ENCODE measurements at places on chromosomes 6 and 20.

- DNase-seq, result no peak
These were observed 71.6 kb upstream of the TNFAIP3 start for GRCh38 chr6:137795501-137795900.

DNA sequence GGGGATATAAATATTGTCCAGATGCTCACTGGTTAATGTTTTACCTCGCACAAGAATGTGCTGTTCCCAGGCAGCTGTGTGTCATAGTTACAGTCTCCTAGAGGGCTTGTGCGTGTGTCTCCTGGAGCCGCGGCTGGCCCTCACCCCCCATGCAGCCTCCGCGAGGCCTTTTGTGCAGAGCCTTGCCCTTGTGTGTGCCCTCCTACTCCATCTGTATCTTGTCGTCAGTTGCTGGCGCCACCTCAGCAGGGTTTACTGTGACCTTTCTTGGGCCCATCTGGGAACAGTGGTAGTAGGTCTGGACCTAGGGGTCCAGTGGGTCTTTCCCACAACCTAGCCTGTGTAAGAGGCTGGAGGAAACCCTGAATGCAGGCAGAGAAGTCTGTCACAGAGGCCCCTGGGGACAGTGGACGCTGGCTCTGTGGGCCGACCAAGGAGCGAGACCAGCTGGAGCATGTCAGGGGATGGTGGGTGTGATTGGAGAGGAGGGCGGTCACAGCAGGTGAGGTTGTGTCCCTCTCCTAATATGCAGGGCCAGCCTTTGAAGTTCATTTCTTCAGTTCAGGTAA lies 35.2 kb downstream of the PPP1R14C start:
- DNase-seq, result no peak

GRCh38 chr6:157232161-157232895 lies 91.0 kb downstream of the TMEM242 start:
- no peak for DNase-seq

GRCh38 chr6:137303441-137303840 lies 84.3 kb upstream of the IFNGR1 start:
- DNase-seq, result no peak

DNA sequence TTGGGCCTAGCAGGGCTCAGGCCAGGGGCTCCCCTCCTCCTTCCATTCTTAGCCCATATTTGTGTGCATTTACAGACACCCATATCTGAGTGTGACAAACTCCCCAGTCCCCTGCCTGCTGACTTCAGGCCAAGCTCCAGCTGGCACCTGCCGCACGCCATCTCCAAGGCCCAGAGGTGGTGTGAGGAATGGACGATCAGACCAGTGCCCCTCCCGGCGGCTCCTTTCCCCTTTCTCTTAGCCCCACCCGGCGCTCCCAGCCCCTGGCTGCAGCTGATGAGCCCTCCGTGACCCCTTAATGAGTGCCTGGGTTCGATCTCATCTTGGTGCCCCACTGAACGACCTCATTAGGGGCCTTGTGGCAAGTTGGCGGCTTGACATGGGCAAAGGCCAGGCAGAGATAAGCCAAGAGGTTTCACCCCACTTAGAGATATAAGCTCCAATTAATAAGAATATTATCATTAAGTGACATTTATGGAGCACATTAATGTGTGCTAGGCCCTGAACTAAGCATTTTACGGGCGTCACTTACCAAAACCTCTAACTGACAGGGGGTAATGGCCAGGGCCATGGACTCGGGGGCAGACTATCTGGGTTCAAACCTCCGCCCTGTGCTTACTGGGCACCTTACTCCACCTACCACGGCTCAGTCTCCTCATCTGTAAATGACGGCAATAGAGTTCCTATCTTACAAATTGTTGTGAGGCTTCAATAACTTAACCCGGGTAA lies 17.5 kb downstream of the ADA start:
- no peak for DNase-seq

- no peak for DNase-seq
These were observed 21.5 kb downstream of the ASIP start for GRCh38 chr20:34262488-34263288.
